Lung microvascular endothelial cell (primary cell): ENCODE measurements at places on chromosomes 7 and 10.

DNA sequence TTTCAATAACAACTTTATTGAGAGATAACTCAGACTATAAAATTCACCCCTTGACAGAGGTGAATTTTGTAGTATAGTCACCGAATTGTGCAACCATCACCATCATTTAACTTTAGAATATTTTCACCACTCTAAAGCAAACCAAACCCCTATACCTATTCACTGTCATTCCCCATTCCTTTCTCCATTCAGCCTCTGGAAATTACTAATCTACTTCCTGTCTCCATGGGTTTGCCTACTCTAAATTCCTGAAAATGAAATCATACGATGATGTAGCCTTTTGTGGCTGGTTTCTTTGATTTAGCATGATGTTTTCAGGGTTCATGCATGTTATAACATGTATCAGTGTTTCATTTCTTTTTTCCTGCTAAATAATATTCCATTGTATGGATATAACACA is 15.6 kb upstream of the LMTK2 start:
- peak; percentile 7 for DNase-seq

GRCh38 chr7:137682596-137682995 is 164.2 kb downstream of the DGKI start:
- no peak for DNase-seq

DNA sequence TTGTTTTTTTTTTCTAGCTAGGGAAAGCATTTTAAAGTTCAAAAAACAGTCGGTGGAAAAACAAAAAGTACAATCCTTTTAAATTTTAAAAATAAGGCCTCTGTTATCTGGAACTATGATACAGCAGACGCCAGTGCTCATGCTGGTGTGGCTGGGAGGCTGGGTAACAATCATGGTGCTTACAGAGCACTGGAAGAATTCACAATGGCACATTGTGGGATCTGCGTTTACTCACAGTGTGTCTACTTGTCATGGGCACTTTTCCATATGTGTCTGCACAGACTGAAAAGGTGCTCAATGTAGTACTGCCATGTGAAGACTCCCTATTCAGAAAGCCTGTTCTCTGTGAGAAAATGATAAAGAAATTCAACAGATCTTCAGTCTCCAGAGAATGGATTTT is 278.2 kb upstream of the IMMP2L start:
- no peak for DNase-seq

DNA sequence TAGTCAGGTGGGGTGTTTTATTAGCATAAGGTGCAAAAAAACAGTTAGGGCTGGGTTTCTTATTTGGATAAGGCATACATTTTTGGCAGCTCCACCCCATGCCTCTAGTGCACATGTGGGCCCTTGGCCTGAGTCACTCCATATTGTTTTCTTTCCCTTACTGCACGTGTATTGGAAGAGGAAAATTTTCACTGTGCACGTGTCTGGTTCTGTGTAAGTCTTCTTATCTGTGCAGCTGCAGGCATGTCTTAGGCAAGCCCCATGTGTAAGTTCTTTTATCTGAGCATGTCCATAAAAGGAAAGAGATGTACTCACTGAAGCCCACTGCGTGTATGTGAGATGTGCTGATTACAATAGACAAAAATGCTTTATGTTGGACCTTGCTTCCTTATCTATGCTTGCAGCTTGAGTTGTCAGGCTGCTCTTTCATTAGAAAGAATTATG is 540.3 kb upstream of the IGFBP3 start:
- DNase-seq = no peak

DNA sequence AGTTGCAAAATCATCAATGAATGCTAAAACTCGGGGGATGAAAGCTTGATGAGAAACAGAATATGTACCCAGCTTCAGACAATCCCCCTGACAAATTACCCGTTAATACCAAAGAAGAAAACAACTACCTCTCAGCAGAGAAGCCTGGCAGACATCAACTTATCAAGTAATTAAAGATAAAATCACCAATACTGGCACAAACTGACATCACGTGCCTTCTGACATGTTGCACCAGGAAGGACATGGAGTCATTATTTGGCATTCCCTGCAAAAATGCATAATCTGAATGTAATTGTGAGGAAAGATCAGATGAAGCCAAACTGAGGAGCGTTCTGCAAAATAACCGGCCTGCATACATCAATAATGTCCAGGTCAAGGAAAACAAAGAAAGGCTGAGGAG is 7.7 kb downstream of the SLIT1 start:
- no peak for DNase-seq

- DNase-seq = no peak
Observed at GRCh38 chr10:132209130-132209529, 22.4 kb downstream of the DPYSL4 start.

GRCh38 chr10:637771-638195 is 51.7 kb downstream of the DIP2C start:
- DNase-seq = no peak

DNA sequence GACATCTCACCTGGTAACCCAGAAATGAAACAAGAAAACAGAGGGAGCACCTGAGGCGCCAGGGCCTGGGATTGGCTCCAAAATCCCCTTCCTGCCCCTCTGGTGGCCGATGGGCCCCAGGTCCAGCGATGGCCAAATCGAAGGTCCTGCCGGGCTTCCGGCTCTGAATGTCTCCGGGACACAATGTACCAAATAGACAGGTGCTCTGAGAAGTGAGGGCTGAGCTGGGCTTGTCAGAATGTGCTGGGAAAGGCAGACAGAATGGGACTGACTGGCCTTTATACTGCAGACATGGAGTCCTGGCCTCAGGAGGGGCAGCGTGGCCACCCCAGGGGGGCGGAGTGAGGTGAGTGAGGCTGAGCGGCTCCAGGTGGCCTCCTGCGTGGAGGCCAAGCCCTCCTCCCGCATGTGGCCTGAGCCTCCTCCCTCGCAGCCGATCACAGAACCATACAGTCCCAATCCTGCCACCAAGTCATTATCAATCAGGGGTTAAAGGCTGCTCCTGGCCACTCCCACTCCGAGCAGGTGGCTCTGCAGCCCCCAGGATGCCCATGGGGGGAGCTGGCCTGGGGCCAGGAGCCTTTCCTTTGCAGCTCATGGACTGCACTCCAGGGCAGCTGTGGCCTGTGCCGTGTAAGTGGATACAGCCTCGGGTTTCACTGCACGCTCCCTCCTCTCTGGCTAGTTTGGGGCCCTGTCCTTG is 185.5 kb downstream of the ADARB2 start:
- no peak for DNase-seq

DNA sequence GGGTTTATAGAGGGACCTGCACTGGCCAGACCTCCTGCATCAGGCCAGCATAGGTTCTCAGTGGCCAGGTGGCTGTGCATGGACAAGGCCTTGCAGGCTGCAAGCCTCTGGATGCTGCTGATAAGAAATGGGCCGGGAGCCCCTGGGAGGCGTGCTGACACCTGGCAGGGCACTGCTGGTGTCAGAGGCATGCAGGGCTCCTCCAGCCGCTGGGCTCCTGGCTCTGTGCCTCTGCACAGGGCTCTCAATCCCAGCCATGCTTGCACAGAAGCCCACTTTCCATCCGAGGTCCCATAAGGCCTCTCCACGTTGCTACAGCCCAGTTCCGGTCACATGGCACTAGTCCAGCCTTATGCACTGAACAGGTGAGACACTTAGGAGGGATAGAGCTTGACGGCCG is 27.3 kb downstream of the ANTXRL start:
- DNase-seq = no peak

DNA sequence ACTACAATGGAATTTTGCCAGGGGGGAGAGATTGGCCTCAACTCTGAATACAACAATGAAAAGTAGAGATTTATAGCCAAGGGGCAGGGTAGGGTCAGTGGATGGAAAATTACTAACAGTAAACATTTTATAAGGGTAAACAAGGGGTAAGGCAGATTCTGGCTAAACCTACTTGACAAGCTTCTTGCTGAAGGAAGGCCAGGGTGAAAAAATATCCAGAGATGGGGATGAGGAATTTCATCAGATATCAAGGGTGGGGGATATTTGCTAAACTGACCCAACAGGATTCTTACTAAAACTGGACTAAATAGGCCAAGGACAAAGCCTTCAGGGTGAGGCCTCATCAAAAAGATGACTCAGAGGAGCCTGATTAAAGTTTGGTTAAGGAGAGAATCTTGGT is 156.3 kb downstream of the RTKN2 start:
- no peak for DNase-seq

GRCh38 chr10:56537984-56538383 is 176.9 kb upstream of the ZWINT start:
- DNase-seq = no peak

DNA sequence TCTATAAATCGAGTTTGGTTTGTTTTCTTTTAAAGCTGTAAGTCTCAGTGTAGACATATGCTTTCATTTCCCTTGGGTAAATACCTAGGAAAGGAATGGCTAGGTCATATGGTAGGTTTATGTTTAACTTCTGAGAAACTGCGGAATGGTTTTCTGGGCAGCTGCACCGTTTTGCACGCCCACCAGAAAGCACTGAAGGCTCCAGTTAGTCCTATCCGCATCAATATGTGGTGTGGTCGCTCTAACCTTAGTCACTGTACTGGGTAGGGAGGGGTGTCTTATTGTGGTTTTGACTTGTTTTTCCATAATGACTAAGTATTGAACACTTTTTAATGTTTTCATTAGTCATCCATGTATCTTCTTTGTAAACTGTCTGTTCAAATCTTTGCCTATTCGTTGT is 279.5 kb upstream of the AKR1E2 start:
- DNase-seq = no peak

DNA sequence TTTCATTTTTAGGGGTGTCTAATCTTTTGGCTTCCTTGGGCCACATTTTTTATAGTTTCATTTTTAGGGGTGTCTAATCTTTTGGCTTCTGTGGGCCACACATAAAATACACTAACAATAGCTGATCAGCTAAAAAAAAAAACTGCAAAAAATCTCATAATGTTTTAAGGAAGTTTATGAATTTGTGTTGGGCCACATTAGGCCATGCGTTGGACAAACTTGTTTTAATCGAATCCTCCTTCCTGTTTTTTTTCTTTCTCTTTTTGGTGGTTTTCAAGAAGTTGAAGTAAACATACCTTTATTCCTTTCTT is 37.4 kb downstream of the ZNRF2 start:
- DNase-seq = no peak

GRCh38 chr7:106604971-106605370 is 56.0 kb downstream of the CCDC71L start:
- DNase-seq = no peak
